GM20000 (cell line): ENCODE measurements at places on chromosomes 6 and 20.

- DNase-seq = no peak
These were observed 192.5 kb downstream of the EDN1 start for GRCh38 chr6:12482386-12483375.

DNA sequence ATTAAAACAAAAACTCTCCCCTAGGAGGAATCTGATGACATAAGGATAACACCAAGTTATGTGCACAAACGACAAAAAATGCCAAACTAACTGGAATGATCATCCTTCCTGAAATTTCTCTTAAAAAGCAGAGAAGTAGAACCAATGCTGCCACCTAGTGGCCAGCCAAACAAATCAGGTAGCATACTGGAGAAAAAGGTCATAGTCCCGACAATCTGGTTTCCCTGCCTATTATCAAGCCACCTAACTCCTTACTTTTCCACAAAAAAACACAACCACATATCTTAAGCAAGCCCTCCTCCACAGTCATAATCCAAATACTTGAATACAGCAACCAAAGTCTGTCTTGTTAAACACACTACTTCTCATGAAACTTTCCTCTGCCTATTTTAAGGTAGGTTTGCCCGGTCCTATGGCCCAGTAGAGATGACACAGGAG, 5.3 kb downstream of the OARD1 start:
- DNase-seq = peak; percentile 30

DNA sequence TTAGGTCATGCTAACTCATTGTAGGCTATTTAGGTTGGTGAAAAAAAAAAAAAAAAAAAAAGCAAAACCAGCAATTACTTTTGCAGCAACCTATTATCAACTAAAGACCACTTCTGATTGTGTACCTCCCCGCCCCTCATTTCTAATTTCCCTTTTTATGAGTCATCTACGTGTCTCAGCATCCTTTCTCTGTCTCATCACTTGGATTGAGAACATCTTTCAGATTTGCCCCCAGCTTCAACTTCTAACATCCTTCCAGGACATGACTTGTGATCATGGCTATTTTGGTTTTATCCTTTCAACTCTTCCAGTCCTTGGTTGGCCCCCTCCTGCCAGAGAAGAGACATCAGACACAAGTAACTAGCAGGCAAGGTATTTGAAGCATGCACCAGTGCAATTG, 156.7 kb upstream of the CCN2 start:
- DNase-seq = no peak

DNA sequence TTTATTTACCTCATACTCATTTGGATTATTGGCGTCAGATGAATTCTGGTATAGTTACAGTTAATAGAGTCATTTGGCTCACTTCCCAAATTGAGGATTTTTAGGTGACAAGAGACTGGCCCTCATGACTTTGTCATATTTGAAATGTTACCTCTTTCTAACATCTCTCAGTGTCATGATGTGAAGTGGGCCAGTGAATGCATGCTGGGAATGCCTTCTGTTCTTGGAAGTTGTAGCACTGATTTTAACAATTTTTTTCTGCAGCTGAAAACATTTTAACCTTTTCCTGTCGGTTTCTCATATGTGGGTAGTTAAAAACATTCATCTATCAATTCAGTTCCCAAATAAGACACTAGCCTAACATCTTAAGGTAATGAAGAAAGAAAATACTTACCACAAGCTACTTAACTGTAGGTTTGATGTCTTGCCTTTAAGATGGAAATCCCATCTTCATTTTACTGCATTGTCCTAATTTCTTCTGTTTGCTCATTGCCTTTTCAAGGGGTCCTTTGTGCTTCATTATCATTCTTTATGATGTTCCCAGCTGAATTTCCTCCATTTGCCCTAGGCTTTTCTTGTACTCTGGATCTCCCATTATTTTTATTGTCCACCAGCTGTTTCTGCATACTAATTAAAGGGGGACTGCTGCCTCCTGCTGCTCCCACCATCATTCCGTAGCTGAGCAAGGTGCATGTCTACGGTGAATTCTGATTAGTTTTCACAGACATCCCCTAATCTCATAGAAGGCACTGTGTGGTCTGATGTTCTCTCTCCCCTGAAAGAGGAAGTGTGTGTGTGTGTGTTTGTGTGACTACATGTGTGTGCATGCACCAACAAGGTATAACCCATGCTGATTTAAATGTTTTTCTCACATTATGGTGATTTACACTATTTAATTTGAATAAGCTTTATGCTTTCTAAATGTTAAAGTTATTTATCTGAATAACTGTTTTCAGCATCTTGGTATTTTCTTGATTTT, 109.5 kb downstream of the B3GAT2 start:
- no peak for DNase-seq

DNA sequence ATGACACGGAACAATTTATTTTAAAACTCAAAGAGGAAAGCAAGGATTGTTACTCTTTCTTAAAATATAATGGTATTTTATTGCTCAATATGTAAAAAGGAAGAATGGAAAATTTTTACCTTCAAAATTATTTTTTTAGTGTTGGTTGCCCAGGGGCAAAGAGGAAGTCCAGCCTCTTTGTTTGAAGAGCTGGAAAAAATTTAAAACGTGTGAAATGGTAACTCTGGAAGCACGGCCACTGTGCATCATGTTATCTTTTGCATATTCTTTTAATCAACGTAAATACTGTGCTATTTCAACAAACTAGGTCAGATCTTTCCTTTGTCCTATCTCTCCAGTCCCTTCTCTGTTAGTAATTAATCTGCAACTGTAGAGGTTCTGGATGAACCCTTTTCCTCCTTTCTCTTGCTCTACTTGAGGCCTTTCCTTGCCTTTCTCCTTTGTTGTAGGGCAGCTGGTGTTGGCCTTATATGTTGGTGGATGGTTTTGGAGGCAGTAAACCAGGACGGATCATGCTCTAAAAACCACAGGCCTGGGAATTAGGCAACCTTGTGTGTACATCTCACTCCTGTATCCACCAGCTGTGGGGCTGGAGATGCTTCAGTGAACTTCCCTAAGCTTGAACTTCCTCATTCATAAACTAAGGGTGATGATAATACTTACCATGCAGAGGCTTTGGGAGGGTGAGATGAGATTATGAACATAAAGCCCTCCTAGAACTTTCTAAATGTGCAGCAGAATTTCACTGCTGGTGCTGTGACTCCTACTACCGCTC, 143.3 kb downstream of the PRL start:
- no peak for DNase-seq

DNA sequence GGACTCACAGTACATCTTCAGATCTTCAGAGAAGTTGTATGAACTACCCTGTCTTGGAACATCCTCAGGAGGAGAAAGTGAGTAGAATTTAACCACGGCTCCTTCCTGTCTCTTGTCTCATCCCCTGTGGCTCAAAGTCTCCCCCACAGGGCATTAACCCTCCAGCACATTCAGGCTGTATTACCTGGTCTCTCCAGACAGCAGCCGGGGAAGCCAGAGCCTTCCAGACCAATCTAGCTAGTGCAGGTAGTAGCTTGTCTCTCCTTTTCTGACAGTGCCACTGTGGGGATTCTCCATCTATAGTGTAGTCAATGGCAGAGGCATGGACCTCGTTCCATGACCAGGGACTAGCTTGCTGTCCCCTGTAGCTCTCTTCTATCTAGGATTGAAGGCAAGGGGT, 16.9 kb upstream of the ELMO2 start:
- DNase-seq = no peak

DNA sequence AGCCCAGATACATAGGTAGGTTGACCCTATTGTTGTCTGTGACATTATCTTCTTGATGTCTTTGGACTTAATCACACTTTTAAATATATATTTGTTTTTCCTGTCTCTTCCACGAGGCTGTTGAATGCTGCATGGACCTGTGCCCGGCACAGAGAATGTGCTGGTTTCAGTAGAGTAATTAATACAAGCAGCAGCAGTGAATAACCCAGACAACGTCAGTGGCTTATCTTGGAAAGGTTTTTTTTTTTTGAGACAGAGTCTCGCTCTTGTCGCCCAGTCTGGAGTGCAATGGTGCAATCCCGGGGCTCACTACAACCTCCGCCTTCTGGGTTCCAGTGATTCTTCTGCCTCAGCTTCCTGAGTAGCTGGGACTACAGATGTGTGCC, 108.2 kb downstream of the CDH26 start:
- DNase-seq = no peak

- DNase-seq = no peak
These were observed 325.7 kb downstream of the TBC1D32 start for GRCh38 chr6:121008553-121008952.

DNA sequence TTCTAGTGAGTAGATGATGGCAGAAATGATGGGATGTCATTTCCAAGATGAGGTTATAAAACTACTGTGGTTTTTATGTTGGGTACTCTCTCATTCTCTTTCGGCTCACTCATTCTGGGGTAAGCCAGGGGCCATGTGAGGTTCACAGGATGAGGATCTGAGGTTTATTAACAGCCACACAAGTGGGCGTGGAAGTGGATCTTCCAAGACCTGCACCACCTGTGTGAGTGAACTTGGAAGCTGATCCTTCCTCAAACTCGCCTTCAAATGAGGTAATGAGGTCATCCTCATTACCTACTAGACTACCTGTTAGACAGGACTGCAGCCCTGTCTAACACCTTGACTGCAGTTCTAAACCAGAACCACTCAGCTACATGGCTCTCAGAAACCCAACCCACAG, 45.1 kb upstream of the TAGAP start:
- DNase-seq = no peak

DNA sequence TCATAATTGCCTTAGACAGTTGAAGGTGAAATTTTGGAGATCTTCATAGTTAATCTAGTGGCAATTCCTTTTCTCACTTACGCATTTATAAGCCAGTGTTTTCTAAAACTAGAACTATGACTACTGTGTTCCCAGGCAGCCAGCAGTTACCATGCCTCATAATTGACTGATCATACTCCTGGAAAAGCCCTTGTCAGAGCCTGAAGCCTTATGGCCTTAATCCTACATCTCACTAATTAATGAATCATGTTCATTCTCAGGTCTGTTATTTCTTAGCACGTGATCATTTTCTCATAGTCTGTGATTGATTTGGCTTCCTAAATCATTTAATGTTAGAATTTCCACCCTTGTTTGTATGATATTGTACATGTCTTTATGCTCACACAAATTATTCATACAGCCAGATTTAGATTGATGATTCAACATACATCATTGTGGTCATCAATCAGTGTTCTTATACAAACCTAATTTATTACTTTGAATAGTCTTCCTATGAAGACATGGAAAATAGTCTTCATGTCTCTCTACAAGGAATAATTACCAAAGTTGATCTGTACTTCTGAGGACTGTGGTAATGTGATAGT, 132.6 kb upstream of the ASCC3 start:
- DNase-seq = no peak

DNA sequence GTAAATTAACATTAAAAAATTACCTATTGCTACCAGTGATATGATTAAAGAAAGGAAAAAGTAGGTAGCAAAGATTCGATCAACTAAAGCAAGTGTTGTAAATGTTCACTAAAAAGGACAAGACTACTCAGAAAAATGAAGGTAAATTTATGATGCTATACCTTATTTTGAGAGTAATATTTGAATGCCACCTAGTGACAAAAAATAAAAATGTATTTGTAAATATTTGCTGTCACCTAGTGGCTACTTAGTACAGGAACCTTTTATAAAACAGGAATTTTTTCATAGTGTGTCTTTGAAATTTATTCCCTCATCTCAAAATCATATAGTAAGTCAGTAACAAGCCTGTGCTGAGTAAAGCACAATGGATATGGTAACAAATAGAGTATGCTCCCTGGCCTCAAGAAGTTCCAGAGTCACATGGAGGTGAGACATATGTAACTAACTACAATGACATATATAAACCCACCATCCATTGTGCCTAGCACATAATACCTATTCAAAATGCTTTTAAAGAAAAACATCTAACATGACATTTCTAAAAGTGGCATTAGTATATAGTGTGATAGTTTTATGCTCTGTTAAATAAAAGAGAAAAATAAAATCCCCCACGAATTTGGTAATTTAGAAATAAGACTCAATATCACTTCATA, 193.1 kb upstream of the SIM1 start:
- no peak for DNase-seq

DNA sequence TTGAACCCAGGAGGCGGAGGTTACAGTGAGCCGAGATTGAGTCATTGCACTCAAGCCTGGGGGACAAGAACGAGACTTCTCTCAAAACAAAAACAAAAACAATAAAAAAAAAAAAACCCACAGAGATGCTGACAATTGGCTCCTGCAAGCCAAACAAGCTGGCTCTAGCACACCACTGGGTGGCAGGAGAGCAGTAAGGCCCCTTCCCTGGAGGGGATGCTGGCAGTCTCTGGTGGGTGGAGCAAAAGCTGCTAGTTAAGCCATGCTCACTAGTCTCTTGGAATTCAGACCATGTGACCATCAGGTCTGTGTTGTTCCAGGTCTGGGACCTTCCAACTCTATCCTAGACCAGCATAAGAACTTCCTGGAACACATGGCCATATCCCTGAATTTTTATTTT, 18.9 kb upstream of the DSN1 start:
- DNase-seq = peak; percentile 73

GRCh38 chr6:17768881-17769280, 62.2 kb upstream of the NUP153 start:
- no peak for DNase-seq

DNA sequence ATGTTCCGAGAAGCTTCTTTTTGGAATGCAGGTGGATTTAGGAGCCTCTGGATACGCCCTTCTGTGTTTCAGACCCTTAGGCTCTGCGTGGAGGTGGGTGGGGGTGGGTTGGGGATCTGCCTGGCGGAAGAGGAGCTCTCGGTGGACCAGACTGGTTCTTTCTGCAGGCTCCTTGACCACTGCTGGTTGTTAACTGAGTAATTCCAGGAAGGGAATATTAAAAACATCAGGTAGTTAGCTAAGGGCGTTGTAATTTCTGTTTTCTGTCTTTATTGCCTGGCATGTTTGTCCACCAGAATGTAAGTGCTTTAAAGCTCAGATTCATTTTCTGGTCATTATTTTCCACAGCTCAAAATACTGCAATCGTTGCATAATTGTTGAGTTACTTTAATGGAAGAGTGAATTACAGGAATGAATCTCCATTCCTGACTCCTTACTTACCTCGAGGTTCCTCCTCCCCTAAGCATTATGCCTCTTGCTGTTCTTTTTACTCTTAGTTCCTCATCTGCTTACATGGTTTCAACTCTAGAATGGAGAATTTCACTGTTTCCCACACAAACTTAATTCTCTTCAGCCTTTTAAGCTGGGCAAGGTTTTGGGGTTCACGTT, 5.9 kb downstream of the CDYL start:
- no peak for DNase-seq

GRCh38 chr6:46207174-46207573, 36.4 kb upstream of the ENPP5 start:
- no peak for DNase-seq

- no peak for DNase-seq
These were observed 3.4 kb upstream of the HLA-A start for GRCh38 chr6:29938746-29939508.

DNA sequence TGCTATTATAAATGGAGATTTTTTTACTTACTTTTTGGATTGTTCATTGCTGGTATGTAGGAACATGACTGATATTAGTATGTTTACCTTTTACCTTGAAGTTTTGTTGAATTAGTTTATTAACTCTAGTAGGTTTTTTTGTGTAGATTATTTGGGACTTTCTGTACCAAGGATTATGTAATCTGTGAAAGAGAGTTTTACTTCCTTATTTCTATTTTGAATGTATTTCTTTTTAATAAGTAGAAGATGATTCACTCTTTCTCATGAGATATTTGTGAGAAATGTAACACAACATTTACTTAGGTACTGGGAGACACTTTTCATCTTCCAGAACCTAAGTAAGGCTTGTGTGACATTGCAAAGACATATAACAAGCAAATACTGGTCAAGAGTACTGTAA, 473.9 kb upstream of the HS3ST5 start:
- no peak for DNase-seq
